ENCODE measurements at places on chromosomes 7 and 10.

GRCh38 chr10:84084342-84084741, 55.0 kb upstream of the GHITM start:
- DNase-seq = no peak

DNA sequence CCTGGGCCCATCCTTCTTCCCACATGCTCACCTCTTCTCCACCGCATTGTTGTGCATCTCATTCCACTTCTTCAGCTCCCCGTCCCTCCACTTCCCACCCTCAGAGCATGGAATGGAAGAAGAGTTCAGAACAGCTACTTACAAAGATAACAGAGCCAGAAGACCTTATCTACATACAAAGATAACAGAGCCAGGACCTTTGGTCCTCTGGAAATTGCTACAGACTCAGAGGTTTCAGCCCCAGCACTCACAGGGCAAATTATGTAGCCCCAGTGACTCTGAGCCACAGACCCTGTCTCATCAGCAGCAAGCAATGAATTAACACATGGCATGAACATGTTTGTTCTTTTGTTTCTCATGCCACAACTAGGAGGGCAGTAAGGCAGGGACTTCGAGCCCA, 28.7 kb upstream of the SLC29A3 start:
- no peak for DNase-seq

- DNase-seq = no peak
Measured at GRCh38 chr7:103577059-103577458, 131.1 kb upstream of the SLC26A5 start.

DNA sequence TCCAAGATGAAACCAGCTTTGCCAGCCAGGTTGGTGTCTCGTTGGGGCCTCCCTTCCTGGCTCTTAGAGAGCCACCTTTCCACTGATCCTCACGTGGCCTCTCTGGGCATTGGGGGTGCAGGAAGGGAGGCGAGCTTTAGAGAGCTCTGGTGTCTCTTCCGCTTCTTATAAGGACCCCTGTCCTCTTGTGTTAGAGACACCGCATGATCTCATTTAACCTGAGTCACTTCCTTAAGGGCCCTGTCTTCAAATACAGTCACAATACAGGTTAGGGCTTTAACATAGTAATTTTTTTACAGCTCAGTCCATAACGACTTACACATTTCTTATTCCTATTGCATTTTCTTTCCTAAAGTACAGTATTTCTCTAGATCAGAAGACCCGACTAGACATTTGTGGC, 535.8 kb downstream of the SDK1 start:
- no peak for DNase-seq

DNA sequence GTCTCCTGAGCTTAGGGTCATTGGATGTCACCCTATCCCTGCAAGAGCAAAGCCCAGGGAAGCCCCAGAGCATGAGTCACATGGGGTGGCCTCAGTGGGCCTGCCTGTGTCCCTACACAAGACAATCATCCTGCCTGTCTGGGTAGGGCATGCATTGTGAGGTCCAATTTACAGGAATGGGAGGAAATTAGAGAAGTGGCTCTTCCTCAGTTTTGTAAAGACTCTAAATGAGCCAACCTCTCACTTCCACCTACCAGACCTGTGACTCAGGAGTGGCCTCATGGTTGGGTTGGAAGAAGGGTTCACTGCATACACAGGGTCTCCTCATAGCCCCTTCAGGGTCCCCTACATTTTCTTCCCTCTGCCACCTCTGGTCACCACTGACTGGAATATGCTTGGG, 43.6 kb upstream of the SMNDC1 start:
- no peak for DNase-seq

DNA sequence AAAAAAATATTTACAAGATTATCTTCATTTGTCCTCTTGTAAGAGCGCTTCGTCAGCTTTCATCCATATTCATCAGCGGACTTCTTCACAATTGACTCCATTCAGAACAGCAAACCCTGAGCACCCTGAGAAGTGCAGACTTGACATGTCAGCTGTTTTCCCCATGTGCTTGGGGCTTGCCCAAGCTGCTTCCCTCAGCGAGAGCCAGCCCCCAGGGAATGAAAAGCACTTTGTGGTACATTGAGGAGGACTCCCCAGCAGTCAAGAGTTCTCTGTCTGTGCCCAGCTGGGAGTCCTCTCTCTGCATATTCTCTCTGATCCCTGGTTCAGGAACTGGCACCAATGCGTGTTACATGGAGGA, 22.7 kb downstream of the HKDC1 start:
- peak; percentile 23 for DNase-seq

DNA sequence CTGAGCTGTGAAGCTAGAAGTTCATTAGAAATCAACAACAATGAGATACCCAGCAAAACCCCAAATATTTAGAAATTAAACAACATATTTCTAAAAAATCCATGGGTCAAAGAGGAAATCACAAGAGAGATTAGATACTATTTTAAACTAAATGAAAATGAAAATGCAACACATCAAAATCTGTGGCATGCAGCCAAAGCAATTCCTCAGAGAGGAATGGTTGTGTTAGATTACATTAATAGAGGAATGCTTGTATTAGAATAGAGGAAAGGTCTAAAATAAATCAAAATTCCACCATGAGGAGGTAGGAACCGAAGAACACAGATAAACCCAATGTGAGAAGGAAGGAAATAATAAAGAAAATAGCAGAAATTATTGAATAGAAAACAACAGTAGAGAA, 642.1 kb upstream of the GALNT17 start:
- DNase-seq = no peak

- no peak for DNase-seq
Measured at GRCh38 chr7:691361-692045, 35.0 kb upstream of the DNAAF5 start.

DNA sequence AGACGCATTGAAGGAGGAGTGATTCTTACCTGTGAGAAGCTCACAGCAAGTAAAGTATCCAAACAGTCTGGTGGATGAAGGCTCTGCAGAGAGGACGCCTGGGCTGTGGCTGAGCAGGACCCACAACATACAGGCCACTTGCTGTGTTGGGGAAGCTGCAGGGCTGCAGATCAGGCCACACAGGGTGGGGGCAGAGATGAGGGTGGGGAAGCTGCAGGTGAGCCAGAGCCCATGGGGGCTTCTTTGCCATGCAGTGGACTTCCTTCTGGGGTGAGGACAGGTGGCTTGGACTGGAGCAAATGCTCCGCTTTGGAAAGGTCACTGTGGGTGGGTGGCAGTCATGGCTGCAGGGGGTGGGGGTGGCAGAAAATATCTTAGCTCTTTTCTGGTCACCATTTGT, 214.8 kb downstream of the GLRX3 start:
- DNase-seq = no peak

GRCh38 chr7:157339777-157340677, 3.2 kb downstream of the DNAJB6 start:
- peak; percentile 83 for DNase-seq

GRCh38 chr10:62818426-62819011, 2.4 kb upstream of the EGR2 start:
- no peak for DNase-seq

All from hematopoietic multipotent progenitor cell treated with erythropoietin and hydrocortisone succinate and interleukin-3 and kit ligand, for 6 days (in vitro differentiated cells).